T-helper 9 cell (primary cell): ENCODE measurements at places on chromosomes 16 and 17.

DNA sequence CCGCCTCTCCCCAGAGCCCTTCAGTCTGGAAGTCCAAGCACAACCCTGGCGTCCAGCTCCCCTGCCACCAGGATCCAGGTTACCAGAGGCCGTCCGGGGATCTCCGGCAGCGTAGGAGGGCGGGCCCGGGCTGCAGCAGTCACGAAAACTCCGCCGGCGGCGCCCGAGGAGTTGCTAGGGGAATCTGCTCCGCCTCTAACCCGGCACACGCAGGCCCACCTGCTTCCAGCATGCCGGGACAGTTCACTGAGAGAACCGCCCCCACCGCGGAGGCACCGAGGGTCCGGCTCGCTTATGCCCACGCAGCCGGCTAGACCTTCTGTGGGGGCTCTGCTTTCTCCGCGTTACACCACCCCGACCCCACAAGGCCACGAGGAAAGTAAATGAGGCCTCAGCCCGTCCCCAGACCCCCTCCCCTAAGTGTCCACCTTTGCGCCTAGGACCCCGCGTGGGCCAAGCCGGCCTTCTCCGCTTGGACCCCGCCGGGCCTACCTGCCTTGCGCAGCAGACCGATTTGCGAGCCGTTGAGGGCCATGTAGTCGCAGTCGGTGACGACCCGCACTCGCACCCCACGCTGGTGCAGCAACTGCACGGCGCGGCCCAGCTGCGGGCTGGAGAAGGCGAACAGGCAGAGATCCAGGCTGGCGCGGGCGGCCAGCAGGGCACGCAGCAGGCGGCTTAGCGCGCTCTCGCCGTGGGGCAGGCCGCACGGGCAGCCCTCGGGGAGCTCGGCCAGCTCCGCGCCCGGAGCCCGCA is 587 bp downstream of the PLD6 start:
- DNase-seq: peak; percentile 46

- DNase-seq: no peak
These were observed 6.2 kb downstream of the MAP3K14 start for GRCh38 chr17:45310380-45311324.

- no peak for DNase-seq
These were observed 1561.3 kb upstream of the GOT2 start for GRCh38 chr16:60295451-60295850.

DNA sequence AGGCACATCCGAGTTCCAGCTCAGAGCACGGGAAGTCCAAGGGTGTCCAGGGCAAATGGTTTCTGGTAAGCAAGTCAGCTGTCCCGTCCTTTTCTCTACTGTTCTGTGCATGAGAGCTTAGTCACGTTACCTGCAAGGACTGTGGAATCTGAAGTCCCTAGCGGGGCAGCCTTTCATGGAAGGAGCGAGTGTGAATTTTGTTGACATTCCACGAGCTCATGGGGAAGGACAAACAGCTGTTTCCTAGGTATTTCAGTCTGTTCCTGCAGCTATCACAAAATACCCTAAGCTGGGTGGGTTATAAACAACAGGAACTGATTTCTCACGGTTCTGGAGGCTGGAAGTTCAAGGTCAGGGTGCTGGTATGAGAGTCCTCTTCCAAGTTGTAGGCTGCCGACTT is 109.2 kb downstream of the SDR42E1 start:
- no peak for DNase-seq

GRCh38 chr17:80569924-80570323 is 25.3 kb downstream of the RPTOR start:
- DNase-seq: no peak

DNA sequence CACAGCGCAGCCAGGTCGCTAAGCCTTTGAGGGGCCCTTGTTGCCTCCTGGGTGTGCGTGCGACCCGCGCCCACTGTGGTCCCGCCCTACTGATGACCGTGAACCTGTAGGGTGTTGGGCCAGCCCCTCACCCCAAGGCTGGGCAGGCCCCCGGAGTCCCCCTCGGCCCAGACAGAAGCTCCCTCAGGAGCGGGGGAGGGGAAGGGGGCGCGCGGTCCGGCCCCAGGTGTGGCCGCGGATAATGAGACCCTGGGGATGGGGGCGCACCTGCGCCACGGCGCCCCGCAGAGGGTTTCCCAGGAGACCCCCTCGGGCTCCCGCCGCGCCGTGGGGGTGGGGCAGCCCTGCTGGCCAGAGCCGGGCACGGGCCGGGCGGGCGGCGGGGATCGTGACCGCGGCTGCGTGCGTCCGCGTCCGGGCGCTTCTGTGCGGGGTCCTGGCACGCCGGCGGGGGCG is 358 bp upstream of the ARHGDIG start:
- DNase-seq: no peak

DNA sequence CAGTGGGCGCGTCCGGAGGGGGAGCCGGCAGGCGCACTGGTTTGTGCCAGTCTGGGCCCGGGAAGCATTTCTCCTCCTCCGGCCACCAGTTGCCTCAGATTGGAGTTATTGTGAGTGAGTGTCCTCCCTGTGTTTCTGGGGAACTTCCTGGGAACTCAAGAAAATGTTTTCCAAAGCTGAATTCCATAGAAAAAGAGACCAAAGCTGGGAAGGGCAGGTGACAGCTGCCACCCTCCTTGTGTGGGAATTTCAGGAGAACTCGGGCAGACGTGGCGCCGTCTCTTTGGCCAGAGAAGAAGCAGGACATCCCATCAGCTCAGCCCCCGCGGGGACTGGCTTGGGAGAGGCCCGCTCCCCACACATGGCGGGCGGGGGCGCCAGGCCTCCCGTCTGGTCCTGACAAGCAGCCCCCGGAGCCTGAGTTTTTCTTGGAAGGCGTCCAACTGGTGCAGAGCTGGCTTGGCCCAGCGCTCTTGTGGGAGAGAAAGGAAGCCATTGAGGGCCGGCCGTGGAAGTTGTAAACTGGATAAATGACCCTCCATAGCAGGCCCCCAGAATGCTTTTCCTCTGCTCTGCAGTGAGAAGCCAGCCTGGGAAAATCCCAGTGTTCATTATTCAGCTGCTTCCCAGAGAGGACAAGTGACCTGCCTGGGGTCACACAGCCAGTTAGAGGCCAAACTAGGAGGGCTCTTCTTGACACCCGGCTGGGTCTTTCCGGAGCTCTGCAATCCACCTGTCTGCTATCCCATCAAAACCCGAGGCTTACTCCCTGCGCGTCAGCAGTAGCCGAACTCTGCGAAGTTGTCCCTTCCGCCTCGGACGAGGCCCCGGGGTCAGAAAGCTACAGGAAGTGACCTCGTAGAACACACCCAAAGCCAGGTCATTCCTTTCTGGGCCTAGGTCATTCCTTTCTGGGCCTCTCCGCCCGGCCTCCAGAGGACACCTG is 39.2 kb upstream of the GSE1 start:
- DNase-seq: no peak

DNA sequence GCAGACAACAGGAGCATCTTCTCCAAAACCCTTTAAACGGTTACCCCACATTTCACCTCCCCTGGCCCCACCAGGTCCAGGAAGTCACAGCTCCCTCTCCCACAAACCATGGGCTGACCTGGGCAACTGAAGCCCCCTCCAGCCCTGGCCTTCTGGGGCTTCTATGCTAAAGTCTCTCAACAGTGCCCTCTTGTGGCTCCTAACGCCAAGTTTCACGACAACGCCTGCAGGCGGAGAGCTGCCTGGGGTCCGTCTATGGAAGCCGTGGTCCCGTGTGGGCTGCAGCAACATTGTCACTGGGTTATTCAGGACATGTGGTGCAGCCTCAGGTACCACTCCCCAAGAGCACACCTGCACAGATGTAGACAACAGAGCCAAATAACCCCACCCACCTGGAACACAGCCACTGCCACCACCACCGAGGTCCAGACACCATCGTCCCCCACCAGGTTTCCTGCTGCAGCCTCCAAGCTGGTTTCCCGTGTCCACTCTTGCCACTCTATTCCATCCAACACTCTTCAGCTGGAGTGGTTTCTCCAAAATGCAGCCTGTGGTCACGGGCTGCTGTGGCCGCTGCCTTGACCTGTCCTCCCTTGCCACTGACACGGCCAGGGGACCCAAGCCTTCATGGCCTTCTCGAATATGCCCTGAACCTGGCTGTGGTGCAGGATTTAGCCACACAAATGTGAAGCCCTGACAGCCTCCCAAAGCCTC is 19.1 kb downstream of the C16orf95 start:
- DNase-seq: peak; percentile 10

GRCh38 chr17:72409405-72410002 is 288.7 kb downstream of the SOX9 start:
- no peak for DNase-seq

DNA sequence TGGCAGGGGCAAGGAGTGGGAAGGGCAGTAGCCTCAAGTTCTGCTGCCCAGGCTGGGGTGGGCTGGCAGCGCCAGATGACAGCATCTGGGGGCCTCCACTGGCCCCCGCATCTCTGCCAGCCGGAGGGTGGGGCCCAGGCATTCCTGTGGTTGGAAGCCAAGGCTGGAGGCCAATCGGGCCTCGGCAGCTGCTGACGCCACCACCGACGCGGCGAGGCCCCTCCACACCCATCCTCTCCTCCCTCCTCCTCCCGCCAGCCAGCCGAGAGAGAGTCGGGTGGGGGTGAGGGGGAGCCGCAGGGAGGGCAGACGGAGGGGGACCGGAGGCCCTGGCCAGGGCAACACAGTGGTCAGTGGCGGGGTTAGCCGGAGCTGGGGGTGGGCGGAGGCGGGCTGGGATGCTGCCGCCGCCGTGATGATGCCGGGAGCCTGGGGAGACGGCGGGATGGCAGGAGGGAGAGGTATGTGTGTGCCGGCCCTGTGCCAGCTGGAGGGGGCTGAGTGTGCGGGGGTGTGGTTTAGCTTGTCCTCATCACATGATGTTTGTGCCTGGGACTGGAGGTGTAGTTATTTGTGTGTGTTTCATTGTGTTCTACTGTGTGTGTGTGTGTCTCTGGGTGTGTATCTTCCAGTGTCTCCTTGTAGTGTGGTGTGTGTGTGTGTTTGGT is 36.6 kb downstream of the ARHGAP23 start:
- no peak for DNase-seq

DNA sequence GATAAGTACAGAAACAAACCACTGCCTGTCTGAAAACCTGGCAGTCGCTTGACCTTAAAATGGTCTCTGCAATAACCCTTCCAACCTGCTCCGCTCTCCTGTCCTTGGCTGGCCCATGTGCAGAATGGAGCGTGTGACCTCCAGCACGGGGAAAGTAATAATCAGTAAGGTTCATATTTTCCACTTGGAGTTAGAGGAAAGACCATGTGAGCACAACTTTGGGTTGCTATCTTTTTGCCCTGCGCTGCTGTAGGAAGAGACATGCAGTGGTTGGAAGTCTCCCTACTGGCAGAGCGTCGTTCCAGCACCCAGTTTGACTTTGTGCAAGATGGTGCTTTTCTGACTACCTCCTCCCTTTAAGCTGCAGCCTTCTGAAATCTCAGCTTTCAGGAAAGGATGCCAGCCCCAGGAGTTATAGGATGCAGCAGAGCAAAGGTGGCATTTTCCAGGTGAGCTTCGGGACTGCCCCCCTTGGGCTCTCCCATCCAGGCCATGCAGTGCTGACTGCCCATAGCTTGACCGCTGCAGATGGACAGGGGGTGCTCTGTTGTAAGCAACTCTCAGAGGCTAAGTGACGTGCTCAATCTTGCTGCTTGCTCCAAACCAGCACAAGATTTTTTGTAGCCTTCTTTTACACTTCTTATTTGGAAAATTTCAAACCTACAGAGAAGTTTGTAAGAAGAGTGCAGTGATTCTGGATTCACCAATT is 110.7 kb upstream of the NOL11 start:
- DNase-seq: no peak

- no peak for DNase-seq
These were observed 30.5 kb upstream of the CACNG1 start for GRCh38 chr17:67013891-67014290.

DNA sequence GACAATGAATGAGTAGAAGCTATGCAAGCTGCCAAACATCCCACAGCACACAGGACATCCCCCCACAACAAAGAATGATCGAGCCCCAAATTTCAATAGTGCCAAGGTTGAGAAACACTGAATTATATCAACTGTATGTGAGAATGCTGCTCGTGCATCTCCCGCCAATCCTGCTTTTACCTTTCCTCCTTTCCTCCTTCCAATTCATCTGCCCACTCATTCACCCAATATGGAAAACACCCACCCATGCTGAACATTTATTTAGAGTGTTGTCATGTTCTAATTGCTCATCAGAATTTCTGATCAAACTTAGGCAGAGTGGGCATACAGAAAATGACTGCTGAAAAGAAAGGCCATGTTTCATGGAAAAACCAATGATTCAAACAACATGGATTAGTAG is 183.0 kb downstream of the TMEM114 start:
- no peak for DNase-seq

DNA sequence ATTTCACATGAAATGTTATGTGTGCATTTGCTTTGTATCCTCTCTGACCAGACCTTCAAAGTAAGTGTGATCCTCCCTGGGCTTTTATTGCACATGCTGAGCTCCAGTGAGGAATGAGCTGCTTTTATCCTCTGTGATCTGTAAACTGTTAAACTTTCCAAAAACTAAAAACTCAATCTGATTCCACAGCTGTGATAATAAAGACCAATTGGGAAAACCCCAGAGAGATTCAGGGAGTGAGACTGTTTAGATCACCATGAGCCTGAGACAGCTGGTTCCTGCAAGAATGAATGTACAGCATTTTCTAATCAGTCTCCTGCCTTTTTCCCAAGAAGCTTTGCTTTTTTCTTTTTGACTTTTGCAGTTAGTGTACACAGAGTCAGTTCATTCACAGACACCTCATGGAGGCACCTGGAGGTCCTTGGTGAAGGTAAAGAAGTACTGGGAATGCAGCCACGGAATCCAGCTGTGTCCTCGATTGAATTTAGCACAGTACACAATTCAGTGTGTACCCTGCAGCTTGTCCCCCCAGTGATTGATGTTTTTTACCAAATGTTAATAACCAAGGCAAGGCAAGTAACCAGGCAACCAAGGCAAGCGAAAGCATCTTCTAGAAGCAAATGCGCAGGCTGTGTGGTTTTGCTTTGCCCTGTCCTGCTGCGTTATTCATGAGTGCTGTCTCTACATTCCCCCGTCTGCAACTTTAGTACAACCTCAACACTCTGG is 182.6 kb downstream of the LGALS9B start:
- DNase-seq: no peak
